ENCODE measurements at places on chromosomes 16 and 17.

GRCh38 chr16:49964973-49965372 is 60.1 kb upstream of the CNEP1R1 start:
- no peak for DNase-seq

DNA sequence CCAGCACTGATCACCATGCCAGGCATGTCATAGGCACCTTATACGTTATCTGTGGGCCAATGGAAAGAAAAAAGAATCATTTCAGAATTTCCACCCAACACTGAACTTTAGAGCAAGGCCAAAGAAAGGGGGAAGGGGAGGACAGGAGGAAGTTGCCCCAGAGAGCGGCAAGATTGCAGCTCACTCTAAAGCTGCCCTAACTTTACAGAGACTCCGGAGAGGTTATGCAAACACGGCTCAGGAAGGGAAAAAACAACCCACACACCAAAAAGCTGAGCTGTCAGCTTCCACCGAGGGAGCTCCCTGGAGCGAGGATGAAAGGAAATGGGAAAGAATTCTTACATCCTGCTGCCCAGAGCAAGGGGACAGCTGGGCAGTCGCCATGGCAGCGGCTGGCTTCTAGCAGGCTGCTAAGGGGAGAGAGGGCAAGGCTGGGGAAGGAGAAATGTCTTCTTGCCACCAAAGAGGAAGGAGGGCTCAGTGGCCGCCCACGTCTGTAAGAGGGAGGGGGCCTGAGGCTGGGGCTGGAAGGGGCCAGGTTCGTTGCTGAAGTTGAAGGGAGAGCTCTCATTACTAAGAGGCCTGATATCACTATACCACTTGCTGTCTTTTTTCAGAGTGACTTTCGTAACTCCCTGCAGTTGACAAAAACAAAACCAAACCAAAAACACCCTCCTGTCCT is 18.2 kb downstream of the COTL1 start:
- peak; percentile 78 for DNase-seq

DNA sequence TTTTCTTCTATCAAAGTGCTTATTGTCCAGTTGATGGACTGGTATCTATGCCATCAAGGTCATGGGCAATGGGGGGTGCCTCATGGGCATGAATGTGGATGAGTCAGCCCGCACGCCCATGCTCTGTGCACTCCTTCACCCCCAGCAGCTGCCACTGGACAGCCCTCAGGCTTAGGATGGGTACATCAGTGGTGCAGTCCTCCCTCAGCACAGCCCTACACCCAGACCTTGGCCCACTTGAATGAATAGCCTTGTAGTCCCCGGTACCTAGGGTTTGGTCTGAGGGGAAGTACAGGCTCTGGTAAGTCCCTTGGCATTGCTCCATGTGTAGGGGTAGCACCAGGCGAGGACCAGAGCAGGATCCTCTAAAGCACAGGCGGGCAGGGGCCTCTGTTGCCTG is 10.4 kb upstream of the GNA13 start:
- DNase-seq: no peak

- DNase-seq: no peak
Observed at GRCh38 chr17:7315570-7316235, 543 bp upstream of the GPS2 start.

GRCh38 chr17:69325518-69326376 is 1.2 kb downstream of the ABCA5 start:
- no peak for DNase-seq

DNA sequence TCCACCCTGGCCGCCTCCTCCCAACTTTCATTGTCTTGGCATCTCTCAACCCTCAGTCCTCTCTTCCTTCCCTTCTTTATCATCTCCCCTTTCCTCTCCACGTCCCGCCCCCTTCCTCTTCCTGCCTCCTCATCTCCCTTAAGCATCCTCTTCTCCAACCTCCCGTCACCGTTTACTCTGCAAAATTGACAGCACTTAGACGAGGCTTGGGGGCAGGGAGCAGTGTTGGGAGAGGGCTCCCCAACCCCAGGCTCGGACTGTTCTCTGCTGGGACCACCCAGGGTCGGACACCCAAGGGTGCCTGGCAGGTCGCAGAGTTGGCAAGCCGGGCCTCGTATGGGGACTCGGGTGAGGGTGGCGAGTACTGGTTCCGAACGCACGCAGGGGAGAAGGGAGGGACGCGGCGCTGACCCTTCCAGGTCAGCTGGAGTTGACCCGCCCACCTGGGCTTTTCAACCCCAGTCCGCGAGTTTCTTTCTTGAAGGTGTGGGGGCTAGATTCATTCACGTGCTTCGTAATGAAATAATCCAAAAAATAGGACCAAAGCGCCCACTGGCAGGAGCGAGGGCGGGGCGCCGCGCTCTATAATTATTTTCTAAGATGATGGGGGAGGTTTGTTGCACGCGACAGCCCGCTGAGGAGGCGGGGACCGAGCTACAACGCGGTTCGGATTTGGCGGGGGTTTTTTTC is 775 bp upstream of the PAGR1 start:
- DNase-seq: no peak

GRCh38 chr17:78255029-78255656 is 23.7 kb downstream of the TMEM235 start:
- no peak for DNase-seq

GRCh38 chr17:17613708-17614114 is 22.2 kb upstream of the PEMT start:
- no peak for DNase-seq

DNA sequence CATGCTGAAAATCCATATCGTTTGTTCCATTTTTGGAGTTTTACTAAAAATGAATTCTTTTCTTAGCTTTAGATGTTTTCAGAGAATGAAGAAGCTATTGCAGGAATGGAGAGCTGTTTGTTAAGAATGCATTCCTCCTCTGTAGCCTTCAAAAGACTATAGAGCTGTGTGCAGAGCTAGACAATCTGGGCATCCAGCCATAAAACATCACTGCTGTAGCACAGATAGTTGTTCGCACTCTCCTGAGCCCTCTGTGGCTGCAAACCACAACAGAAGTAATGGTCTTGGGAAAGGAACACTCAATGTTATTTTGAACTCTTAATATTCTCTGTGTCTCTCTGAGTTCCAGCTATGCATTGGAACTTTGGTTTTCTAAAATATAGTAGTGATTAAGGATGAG is 4.9 kb downstream of the TNRC6C start:
- no peak for DNase-seq
